ENCODE measurements at places on chromosomes 7 and 10.

DNA sequence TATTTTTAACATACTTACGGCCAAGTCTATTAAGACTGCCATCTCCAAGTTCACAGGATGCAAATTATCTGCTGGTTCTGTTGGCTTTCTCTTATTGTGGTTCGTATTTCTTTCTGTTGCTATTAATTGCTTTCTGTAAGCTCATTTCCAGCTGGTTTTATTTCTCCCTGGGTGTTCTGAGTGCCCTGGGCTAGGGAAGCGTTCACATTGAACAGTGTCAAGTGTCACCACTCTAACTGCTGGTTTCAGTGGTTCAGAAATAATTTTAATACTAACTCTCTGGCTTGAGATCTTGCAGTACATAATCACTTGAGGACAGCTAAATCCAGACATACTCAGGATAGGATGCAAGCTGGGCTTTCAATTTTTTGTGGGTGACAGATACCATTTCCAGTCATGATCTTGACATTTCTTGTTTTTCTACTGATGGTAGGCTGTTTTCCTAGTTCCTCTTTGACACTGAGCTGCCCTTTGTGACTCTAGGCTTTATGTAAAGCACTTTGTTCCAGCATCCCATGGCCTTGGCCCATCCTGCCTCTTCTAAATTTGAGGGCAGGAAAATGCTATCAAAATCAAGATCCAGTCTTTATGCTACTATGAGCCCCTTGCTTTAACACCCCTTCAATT is 117.6 kb downstream of the SNX13 start:
- H3K27ac ChIP-seq, result no peak overlapping the region
- peaks cover 58% of the 10 kb centered on the region for H3K36me3 ChIP-seq
- DNase-seq, result no peak
- H3K27me3 ChIP-seq, result no peaks in the 10 kb centered on the region
- H3K4me3 ChIP-seq, result no peak overlapping the region
- H3K4me1 ChIP-seq, result no peaks in the 10 kb centered on the region

GRCh38 chr7:35032166-35032565 is 5.1 kb downstream of the DPY19L1 start:
- no peak overlapping the region for H3K4me3 ChIP-seq
- no peak overlapping the region for H3K27ac ChIP-seq
- DNase-seq, result no peak
- H3K36me3 ChIP-seq, result no peaks in the 10 kb centered on the region

DNA sequence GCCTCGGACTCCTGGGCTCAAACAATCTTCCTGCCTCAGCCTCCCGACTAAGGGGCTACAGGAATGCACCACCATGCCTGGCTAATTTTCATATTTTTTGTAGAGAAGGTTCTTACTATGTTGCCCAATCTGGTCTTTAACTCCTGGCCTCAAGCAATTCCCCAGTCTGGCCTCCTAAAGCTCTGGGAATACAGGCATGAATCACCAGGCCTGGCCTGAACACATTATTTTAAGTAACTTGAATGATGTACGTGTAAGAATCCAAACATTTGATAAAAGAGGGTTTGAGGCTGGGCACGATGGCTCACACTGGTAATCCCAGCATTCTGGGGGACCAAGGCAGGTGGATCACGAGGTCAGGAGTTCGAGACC is 13.0 kb upstream of the BAMBI start:
- H3K4me3 ChIP-seq, result no peak overlapping the region
- H3K4me1 ChIP-seq, result no peaks in the 10 kb centered on the region
- no peak for DNase-seq
- H3K27ac ChIP-seq, result no peak overlapping the region
- no peaks in the 10 kb centered on the region for H3K36me3 ChIP-seq
- H3K27me3 ChIP-seq, result peaks cover 16% of the 10 kb centered on the region

GRCh38 chr10:84395581-84395980 is 67.2 kb downstream of the CCSER2 start:
- H3K27me3 ChIP-seq, result no peaks in the 10 kb centered on the region
- H3K4me3 ChIP-seq, result no peak overlapping the region
- DNase-seq, result no peak
- no peaks in the 10 kb centered on the region for H3K4me1 ChIP-seq
- H3K27ac ChIP-seq, result no peak overlapping the region
- no peaks in the 10 kb centered on the region for H3K36me3 ChIP-seq

GRCh38 chr7:27091105-27091504 is 4.7 kb downstream of the HOXA1 start:
- H3K27ac ChIP-seq, result no peak overlapping the region
- no peaks in the 10 kb centered on the region for H3K36me3 ChIP-seq
- peaks cover 96% of the 10 kb centered on the region for H3K27me3 ChIP-seq

DNA sequence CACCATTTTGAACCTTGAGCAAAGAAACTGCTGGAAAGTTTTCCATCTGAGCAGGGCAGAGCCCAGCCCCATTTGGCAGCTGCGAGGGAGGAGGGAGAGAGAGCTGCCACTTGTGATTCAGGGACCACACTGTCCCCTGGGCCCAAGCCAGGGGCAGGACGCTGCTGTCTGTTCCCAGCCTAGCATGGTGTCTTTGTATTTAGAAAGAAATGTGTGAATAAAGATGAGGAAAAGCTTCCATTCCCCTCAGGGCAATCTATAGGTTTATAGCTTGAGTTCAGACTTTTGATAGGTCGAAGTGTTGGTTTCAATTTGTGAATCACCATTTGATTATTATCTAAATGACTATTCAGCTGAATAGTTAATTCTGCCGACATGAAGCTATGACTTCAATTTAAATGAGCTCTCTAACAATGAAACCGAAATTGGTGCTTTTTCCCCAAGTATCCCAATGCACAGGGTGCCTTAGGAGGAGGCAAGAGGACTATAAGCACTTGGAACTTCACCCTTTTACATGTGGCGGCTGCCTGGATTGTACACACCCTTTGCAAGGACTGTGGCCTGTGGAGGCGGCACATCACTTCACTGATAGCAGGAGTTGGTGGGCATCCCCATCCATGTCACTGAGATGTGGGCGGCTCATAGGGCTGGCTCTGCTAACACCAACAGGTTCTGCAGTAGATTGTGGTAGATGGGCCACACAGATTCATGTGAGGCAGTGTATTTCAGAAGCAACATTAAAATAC is 223.5 kb downstream of the CCDC3 start:
- H3K27me3 ChIP-seq, result peaks cover 8% of the 10 kb centered on the region
- DNase-seq, result no peak
- H3K4me1 ChIP-seq, result no peaks in the 10 kb centered on the region
- H3K36me3 ChIP-seq, result no peaks in the 10 kb centered on the region
- H3K4me3 ChIP-seq, result no peak overlapping the region

DNA sequence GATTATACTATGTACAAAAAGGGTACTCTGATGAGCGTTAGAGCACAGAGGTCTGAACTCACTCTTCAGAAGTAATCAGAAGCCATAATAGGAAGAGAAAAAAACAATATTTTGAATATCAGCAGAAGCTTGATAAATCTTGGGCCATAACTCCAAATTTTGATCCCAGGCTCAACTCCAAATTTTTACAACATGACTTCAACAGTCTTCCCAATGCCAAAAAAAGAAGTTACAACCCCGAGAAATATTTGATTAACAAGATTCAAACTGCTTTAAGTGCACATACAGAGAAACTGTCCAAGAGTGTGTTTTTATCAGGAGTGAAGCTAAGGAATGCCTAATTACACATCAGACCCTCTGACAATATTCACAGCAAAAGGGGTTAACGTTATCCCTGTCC is 7.5 kb downstream of the MPP7 start:
- H3K36me3 ChIP-seq, result no peaks in the 10 kb centered on the region
- no peaks in the 10 kb centered on the region for H3K27me3 ChIP-seq
- H3K27ac ChIP-seq, result no peak overlapping the region
- DNase-seq, result no peak
- H3K4me1 ChIP-seq, result peaks cover 7% of the 10 kb centered on the region

GRCh38 chr7:105811189-105811847 is 65.1 kb downstream of the ATXN7L1 start:
- no peaks in the 10 kb centered on the region for H3K36me3 ChIP-seq
- no peak for DNase-seq
- H3K4me1 ChIP-seq, result no peaks in the 10 kb centered on the region
- H3K4me3 ChIP-seq, result no peak overlapping the region
- no peaks in the 10 kb centered on the region for H3K27me3 ChIP-seq
- H3K27ac ChIP-seq, result no peak overlapping the region

DNA sequence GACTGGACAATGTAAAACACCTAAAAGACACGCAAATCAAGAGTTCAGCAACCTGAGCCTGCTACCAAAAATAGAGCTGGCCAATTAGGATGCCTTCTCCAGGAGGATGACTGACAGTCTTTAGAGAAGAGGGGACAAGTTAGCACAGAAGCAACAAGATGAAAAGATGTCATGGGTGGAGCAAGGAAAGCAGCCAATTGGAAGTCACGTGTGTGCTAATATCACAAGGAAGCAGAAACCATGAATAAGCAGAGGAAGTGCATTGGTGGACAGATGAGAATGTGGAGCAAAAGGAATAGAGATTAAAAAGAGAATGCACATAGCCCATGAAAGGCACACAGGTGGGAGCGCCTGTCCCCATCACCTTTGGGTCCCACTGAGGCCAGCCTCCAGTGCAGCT is 148.1 kb downstream of the SLC25A13 start:
- H3K36me3 ChIP-seq, result no peaks in the 10 kb centered on the region
- H3K4me3 ChIP-seq, result no peak overlapping the region
- DNase-seq, result no peak
- H3K4me1 ChIP-seq, result no peaks in the 10 kb centered on the region
- H3K27ac ChIP-seq, result no peak overlapping the region
- H3K27me3 ChIP-seq, result no peaks in the 10 kb centered on the region

GRCh38 chr10:32056136-32057035 is at the start of gene KIF5B:
KIF5B (minus strand) TSS chr10:32056425; CDS start chr10:32055973, 452 bp downstream.
- no peaks in the 10 kb centered on the region for H3K27me3 ChIP-seq
- peak; percentile 92 for DNase-seq
- H3K36me3 ChIP-seq, result no peaks in the 10 kb centered on the region

GRCh38 chr7:24974026-24974832 is 5.7 kb downstream of the OSBPL3 start:
- H3K27ac ChIP-seq, result no peak overlapping the region
- no peaks in the 10 kb centered on the region for H3K27me3 ChIP-seq
- no peak overlapping the region for H3K4me3 ChIP-seq
- no peak for DNase-seq
- peaks cover 32% of the 10 kb centered on the region for H3K4me1 ChIP-seq

DNA sequence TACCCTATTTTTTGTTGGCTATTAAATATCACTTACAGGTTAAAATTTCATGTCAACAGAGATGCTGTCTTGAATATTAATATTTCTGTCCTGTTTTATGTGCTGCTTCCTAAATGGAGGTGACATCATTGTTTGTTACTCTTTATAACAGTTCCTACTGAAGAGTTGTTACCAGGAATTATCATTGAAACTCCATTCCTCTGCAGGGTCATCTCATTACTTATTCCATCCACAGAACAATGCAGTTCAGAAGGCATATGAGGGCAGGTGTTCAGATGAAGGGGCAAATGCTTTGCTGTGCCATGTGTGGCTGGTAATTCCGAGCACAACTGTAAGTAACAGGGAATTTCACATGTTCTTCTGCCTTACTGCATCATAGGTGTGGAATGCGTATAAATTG is 113.4 kb downstream of the ANK3 start:
- H3K27ac ChIP-seq, result no peak overlapping the region
- H3K4me1 ChIP-seq, result peaks cover 5% of the 10 kb centered on the region
- DNase-seq, result no peak
- H3K4me3 ChIP-seq, result no peak overlapping the region
- no peaks in the 10 kb centered on the region for H3K27me3 ChIP-seq

- no peaks in the 10 kb centered on the region for H3K27me3 ChIP-seq
- no peaks in the 10 kb centered on the region for H3K36me3 ChIP-seq
- H3K4me3 ChIP-seq, result no peak overlapping the region
- no peak overlapping the region for H3K27ac ChIP-seq
Measured at GRCh38 chr7:102896585-102896984, 16.2 kb upstream of the LRRC17 start.

DNA sequence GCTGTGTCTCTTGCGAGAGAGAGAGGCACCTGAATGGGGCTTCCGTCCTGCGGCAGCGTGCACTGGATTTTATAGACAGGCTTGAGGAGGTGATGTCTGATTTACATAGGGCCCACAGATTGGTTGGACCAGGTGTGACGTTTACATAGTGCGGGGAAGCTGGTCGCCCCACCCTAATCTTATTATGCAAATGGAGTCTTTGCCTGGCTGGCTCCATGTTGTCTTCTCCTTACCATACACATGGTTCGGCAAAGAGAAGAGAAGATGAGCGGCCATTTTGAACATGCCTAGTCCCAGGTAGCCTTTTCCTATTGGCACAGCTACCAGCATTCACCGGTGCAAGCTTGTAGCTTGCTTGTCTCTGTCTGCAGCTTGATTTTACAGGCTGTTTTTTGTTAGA is 238.5 kb upstream of the GALNT17 start:
- no peaks in the 10 kb centered on the region for H3K27me3 ChIP-seq
- H3K36me3 ChIP-seq, result no peaks in the 10 kb centered on the region
- no peak for DNase-seq
- H3K4me3 ChIP-seq, result no peak overlapping the region

DNA sequence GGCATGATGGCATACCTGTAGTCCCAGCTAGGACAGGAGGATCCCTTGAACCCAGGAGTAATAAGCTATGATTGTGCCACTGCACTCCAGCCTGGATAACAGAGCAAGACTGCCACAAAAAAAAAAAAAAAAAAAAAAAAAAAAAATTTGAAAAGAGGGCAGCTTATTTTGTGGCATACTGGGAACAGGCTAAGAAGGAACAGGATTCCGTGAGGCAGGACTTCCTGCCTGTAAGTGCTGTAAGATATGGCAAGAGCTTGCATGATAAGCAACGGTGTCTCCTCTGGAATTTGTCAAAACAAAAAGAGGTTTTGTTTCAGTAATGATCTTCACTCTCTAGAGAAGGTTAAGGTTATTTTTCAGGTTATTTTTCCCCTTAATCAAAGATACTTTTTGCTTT is 101.1 kb downstream of the ABCC2 start:
- no peak overlapping the region for H3K27ac ChIP-seq
- DNase-seq, result no peak
- no peaks in the 10 kb centered on the region for H3K4me1 ChIP-seq

GRCh38 chr7:151805191-151805590 is 71.7 kb downstream of the PRKAG2 start:
- no peak overlapping the region for H3K27ac ChIP-seq
- H3K4me3 ChIP-seq, result no peak overlapping the region
- no peaks in the 10 kb centered on the region for H3K36me3 ChIP-seq
- H3K27me3 ChIP-seq, result no peaks in the 10 kb centered on the region
- DNase-seq, result no peak
- H3K4me1 ChIP-seq, result no peaks in the 10 kb centered on the region

- no peak overlapping the region for H3K4me3 ChIP-seq
- no peaks in the 10 kb centered on the region for H3K27me3 ChIP-seq
- no peak overlapping the region for H3K27ac ChIP-seq
- H3K4me1 ChIP-seq, result no peaks in the 10 kb centered on the region
- DNase-seq, result no peak
Measured at GRCh38 chr10:51501396-51501795, 198.0 kb downstream of the CSTF2T start.
